ENCODE measurements at places on chromosomes 4 and X.

DNA sequence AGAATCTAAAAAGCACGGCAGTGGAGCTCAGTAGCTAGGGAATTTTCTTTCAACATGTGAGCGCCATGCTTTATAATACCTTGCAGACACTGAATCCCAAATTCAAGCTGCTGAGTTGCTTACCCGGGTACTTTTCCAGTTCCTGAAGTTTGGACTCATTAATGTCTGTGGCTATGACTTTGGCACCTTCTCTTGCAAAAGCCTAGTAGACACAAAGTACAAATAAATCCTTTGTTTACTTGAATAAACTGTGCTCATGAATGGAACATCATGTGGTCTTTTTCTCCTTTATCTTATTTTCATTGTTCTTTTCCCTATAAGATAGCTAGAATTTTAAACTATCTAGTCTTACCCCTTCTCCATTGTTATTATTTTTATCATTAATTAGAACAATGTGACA, 4.6 kb downstream of the BDH2 start:
- no peak for DNase-seq

GRCh38 chr4:105234582-105234981, 87.9 kb downstream of the TET2 start:
- no peak for DNase-seq

GRCh38 chr4:145098675-145099037, 545 bp downstream of the ABCE1 start:
- no peak for DNase-seq

DNA sequence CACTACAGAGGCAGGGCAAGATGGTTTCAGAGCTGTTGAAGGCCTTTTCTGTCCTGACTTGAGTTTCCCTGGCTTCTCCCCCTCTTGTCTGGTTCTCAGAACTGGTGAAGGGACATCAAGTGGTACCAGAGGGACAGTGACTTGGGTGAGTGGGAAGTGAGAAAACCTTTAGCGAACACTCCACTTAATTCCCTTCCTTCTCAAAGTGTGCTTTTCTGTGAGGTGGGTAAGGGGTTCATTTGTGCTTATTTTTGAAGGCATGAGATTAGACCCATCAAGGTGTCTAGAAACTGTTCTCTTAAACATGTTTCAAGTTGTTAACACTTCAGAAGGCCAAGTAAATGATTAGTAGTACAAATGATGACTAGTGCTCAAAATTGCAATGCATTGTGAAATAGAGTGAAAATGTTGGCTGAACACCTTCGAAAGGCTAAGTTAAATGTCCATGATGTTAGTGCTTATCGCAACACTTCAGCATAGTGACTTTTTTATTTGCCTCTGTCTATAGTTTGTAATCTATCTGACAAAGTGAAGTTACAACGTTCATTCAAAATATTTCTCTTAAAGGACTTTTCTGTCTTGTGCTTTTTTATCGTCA, 2.8 kb downstream of the AREG start:
- no peak for DNase-seq

DNA sequence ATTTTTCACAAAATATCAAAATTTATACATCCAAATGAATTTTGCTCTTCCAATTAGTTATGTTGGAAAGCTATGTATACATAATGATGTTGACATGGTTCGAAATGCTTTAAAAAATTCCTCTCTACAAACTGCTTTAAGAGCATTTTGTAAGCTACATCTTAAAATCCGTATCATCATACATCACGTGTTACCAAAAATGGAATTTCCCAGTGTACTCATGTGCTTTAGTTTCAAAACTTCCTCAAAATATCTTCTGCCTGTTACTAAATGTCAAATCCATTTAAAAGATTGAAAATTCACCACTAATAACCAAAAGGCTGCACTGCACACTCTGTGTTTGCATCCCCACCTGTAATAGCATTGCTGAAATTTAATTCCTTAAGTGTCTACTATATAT, 87.9 kb downstream of the WDFY3 start:
- no peak for DNase-seq

GRCh38 chrX:9670136-9670814, 95.4 kb downstream of the GPR143 start:
- DNase-seq = no peak

- DNase-seq = no peak
These were observed 1030.1 kb downstream of the FSTL5 start for GRCh38 chr4:161133586-161134276.

- peak; percentile 73 for DNase-seq
These were observed 17.9 kb upstream of the PDE5A start for GRCh38 chr4:119646347-119647071.

- peak; percentile 9 for DNase-seq
These were observed 14.6 kb downstream of the RAB9B start for GRCh38 chrX:103817502-103817901.

DNA sequence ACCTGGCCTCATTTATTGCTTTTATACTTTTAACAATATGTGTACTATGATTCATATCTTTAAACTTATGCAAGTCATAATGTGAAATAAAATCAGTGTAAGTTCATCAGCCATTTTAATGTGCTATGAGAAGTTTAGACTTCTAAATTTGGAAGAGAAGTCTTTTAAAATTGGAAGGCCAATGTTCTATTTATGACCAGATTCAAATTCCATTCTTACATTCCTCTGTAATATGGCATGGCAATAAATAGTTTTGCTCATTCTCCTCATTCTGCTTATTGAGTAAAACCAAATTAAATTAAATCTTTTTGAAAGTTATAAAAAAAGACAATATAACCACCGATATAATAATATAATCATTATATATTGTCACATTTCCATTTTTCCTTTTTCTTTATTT, 126.2 kb downstream of the SORBS2 start:
- DNase-seq = no peak

- no peak for DNase-seq
These were observed 182.5 kb upstream of the NPY2R start for GRCh38 chr4:155025762-155026457.

- DNase-seq = no peak
These were observed 11.2 kb upstream of the ZCCHC13 start for GRCh38 chrX:74292808-74293123.

- no peak for DNase-seq
These were observed 179.0 kb downstream of the DHX15 start for GRCh38 chr4:24405341-24405740.

GRCh38 chr4:186299291-186299690, 33.3 kb downstream of the F11 start:
- no peak for DNase-seq

DNA sequence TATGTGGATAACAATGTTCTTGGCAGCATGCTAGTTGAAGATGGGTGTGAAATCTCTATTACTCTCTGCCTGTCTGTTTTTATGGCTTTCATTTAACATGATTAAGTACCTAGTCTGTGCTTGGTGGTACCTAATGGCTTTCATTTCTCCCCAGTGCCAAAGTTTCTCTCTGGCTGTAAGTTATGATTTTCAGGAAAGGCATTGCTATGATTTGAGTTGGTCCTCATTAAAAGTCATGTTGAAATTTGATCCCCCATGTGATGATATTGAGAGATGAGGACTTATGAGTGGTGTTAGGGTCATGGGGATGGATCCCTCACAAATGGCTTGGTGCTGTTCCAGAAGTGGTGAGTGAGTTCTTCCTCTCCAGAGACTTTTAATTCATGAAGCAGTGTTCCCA, 162.4 kb upstream of the IL15 start:
- no peak for DNase-seq

- DNase-seq = no peak
These were observed 48.2 kb downstream of the SLC34A2 start for GRCh38 chr4:25703731-25704388.

DNA sequence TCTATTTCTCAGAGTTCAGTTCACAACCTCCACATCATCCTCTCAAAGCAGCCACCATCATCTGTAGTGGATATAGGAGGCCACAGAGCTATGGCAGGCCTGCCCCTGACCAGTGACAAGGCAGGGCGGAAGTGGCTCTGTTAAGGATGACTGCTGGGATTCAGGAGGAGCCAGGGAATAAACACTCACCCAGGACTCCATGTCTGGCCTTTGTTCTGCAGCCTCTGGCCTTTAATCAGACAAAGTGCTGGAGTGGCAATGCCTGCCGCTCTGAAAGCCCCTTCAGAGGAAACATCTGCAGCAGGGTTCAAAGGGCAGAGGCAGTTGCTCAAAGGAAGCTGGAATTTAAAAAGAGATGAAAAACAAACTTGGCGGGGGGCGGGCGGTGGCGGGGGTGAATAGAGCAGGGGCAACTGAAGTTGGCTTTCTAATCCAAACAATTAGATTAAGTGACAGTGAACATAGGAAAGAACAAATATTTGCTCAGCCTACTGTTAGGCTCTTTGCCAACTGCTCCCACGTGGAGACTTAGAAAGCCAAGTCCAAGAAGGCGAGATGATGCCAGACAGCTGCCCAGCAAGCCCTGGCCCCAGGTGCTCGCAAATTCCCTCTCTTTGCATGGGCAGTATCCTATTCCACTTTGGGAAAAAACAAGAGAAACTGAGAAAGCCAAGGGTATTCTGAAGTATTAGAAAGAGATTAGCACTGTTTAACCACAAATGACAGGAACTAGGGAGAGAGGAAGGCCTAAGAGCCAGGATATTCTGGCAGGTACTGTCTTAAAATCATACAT, 5.5 kb downstream of the MPP1 start:
- peak; percentile 76 for DNase-seq

Measured in NCI-H2081 treated with DMSO at 0.1 percent for 48 hours (cell line).